ENCODE measurements at places on chromosomes 2 and 18.

GRCh38 chr2:238528953-238529781 lies 102.4 kb downstream of the ASB1 start:
- DNase-seq = peak; percentile 31

- DNase-seq = no peak
Measured at GRCh38 chr18:35736696-35737095, 155.2 kb downstream of the GALNT1 start.

DNA sequence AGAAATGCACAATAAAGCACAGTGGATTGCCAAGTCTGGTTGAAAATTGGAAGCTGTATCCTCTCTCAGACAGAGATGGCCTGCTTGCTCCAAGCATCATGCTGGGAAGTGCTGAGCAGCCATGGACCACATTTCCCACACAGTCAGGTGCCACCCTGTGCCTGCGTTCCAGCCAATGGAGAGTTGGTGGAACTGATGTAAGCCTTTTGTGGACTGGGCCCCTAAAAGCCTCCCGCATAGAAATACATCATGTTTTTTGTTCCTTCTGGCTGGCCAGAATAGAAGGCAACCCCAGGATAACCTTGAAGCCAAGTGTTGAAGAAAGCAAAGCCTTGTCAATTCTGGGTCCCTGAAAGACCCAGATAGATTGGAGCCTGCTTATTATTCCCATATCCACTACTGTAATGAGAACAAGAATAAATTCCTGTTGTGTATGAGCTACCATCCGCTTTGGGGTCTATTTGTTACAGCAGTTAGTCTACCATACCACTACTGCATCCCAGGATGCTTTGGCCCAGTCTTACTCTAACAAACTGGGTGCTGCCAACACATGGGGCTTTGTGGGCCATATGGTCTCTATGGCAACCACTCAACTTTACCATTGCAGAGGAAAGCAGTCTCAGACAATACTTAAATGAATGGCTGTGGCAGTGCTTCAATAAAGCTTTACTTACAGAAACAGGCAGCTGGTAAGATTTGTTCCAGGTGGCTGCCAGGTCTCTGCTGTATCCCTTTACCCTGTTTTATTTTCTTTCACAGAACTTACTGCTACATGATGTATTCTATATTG lies 65.4 kb downstream of the POLE4 start:
- DNase-seq = no peak

GRCh38 chr2:226902041-226902966 lies 66.5 kb downstream of the RHBDD1 start:
- no peak for DNase-seq

DNA sequence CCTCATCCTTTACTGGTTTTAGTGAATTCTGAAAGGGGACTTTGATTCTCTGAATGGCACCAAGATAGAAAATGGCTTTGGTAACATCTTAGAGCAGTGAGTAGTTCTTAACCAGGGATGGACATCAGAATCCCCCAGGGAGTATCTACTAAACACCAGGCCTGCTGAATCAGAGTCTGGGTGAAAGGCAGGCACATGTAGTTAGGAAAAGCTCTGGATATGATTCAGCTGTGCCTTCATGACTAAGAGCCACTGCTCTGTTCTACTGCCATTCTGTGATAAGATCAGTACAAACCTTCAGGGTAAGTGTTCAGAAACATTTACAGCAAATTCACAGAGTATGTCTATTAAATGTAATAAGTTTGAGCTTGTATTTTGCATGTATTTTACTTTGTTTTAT lies 46.2 kb upstream of the B3GNT2 start:
- DNase-seq = no peak

DNA sequence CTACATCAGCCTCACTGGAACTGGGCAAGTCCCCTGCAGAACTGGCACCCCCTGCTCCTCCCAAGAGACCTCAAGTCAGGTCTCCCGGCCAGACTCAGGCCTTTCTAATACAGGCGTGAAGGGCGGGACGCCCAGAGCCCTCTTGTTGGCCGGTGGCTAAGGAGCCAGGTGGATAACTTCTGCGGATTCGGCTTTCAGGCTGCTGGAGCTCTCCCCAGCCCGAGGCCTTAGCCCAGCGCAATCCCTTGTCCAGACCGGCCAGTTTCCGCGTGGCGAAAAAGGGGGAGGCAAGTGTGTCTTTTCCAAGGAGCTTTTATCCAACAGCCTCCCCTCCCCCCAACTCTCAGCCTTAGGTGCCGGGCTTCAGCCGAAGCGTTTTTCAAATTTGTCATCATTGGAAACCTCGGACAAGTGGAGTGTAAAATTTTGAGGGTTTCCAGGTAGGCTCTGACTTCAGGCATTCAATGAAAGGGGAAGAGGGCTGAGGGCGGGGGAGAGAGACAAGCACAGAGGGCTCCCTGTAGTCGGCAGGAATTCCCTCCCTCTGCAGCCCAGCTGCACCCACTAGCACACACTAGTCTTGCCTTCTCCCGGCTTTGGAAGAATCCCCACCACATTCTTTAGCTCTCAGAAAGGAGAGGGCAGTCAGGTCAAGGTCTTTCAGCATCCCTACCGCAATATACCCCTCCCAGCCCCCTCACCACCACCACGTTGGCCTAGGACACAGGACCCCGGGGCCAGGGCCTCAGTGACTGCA lies 9.5 kb upstream of the SATB2 start:
- no peak for DNase-seq

DNA sequence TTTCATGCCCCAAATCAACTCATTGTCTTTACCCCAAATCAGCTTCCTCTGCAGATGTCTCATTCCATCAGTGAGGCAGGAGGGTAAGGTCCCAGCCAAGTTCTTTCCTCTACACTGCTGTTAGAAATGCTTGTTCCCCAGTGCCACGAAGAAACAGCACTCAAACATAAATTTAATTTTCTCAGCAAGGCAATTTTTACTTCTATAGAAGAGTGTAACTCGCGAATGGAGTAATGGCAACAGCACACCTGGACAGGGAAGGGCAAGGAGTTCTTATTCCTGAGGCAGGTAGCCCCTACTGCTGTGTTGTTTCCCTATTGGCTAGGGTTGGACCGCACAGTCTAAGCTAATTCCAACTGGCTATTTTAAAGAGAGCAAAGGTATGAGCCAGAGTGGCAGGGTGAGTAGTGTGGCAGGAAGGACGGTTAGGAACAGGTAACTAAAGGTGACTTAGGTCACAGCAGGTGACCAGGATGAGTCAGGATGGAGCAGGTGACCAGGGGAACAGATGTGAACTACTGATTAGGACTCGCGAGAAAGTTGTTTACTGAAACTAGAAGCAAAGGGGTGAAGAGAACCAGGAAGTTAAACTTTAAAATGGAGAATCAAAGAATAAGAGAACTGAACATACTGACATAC lies 12.0 kb upstream of the CEP68 start:
- no peak for DNase-seq

GRCh38 chr2:107006836-107007235 lies 120.9 kb upstream of the ST6GAL2 start:
- DNase-seq = no peak

DNA sequence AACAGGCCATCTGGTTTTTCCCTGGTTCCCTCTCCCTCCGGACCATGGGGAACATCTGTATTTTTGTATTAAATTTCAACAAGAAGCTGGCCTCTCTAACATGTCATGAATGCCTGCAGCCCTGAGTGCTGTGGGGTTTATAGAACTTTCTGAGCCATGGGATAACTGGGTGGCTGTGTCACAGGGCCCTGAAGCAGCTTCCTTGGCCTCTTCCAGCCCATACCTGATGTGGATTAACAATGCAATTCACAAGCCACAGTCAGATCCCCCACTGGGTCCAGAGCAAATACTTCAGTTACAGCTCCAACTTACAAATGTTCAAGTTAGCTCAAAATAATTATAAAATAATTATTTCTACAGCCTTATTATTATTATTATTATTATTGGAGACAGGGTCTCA lies 307.8 kb upstream of the CELF4 start:
- DNase-seq = no peak

DNA sequence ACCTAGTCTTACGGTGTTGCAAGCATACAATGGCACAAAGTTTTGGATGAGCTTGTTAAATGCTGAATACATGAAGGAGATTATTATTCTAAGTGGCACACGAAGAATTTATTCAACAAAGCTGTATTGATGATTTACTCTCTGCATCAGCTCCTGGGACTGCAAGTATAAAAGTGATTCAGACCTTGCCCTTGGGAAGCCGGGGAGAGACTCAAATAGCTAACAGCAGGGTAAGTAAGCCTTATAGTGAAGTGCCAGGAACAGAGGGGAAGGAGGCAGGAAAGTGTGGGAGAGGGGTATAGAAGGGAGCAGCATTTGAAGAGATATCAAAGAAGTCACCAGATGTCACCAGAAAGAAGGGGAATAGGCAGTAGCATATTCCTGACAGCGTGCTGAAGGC lies 115.4 kb downstream of the MCFD2 start:
- DNase-seq = no peak

GRCh38 chr2:28447943-28448792 lies 47.7 kb upstream of the PLB1 start:
- DNase-seq = no peak

DNA sequence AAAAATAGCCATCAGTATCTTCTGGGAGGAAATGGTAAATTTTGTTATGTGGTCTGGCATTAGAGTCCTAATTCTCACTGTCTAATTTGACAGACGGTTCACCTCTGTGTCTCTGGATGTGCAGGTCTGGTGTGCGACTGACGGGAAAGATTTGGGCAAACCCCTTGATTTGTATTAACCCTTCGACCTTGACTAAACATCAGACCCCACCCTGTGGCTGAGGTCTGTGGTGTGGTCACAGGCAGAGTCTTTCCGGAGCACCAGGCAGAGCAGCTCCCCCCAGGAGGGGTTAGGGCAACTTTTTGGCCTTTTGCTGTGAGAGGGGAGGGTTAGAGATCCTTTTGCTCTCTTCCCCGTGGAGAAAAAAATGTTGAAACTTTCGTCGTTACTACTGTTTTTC lies 6.4 kb downstream of the TWIST2 start:
- DNase-seq = no peak

DNA sequence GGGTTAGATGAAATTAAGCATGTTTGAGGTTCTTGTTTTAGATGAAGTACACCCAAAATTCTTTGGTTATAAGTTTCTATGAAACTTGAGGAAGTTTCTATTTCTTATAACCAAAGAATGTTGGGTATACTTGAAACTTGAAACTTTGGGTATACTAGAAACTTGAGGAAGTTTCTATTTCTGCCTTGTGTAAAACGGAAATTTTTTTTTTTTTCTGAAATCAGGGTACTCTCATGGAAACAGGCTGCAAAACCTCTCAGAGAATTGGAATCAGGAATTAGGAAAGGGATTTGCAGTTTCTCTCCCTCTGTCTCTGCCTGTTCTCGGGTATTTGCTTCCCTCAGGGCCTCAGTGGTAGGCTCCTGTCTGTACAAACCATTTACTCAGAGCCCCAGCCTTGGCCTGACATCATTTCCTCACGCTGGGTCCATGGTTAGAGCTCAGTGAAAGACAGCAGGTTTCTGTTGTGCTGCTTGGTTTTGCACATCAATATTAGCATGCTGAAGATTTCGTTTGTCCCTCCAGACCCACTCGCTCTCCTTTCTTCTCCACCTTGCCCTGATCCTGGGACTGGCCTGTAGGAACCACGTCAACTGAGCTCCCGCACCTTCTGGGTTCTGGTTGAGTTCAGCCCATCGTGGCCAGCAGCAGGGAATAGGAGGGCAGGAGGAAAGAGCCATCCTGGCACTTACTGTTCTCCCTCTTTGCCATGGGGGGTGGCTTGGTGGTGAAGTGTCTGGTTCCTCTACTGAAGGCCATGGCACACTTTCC lies 106.4 kb downstream of the POLR1A start:
- no peak for DNase-seq

DNA sequence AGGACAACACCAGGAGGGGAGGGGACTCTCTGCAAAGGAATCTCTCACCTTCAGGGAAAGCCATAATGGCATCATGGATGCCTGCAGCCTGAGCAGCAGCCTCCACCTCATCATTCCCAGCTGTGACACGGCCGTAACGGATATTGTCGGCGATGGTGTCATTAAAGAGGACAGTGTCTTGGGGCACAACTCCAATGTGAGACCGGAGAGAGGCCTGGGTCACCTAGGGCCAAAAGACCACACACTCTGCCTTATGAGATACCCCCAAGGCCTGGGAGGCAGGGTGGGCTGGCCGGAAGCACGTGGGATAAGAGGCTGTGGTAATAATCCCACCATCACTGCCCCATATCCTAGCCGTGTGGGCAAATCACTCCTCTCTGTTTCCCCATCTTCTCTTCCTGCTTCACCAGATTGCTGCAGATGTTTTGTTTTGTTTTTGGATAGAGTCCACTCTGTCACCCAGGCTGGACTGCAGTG lies 4.3 kb downstream of the ZFAND2B start:
- no peak for DNase-seq

DNA sequence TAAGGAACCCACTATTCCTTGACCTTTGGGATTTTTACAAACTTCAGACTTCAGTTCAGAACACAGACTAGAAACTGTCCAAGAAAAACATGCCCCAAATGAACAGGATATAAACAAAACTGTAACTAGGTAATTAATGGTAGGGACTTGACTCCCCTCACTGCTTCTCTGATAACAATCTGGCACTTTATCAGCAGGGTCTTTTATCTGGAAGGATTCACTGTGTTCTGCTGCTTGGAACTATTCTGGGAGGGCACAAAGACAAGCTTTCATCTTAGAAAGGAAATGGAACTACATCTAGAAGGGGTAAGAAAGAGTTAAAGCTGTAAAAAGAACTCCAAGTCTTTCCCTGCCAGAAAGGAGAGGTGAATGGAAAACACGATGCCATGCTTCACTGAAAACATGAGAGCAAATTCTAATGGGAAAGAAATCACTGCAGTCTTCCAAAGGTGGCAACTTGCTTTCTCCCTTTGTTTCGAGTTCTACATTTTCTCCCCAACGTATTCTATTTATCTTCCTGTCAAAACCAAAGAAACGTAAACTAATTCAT lies 181.2 kb downstream of the THADA start:
- DNase-seq = no peak

DNA sequence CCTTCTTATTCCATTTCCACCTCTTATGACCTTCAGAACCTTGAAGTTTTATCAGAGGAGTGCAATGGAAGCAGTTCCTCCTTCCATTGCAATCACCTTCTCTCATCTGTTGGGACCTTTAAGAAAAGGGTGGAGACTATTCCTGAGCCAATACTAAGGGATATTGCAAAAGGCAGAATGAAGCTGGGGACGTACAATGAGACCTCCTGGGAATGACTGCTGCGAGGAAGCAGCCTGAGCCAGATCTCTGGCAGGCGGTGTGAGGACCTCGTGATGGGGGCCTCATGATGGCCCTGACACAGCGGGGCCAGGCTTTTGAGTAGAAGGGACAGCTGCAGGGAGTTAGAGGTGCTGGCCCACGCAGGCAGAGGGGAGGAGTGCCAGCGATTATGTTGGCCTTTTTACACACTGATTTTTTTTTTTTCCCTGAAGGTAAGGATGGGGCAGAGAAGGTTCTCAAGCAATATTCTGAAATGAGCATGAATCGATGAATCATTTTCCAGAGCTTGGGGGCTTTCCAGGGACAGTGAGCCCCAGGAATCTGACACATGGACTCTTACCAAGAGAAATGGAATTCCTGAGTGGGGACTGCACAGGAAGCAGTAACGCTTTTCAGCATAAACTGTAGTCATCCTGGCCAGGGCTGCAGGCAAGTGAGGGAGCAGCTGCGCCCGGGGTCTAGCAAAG lies 40.0 kb upstream of the LAPTM4A start:
- DNase-seq = no peak
